ENCODE measurements at places on chromosomes 1 and 21. TPM values are rescaled to one million over a fixed set of nuclear protein-coding genes. Genes with fewer than 3 reads are reported as not detected.
A peak's percentile ranks its signal among the peaks of the same experiment; 100 is the strongest.

DNA sequence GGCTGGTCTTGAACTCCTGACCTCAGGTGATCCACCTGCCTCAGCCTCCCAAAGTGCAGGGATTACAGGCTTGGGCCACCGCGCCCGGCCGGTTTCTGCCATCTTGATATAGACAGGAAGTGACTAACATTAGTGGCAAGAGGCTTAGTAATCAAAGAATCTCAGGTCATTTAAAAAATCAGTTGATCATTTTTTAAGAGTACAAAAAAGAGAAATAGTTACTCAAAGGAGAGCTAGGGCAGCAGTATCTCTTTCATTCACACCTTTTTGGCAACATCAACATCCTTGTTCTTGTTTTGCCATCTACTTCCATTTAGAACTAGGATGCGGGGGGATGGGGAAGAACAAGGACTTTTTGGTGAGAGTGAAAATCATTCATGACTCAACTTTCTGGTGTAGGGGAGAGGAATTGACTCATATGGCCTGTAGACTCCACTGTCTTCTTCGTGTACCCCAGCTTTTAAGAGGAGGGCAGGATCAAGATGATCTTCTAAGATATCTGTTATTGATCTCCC, 8.8 kb downstream of the FCRLB start:
- peaks cover 5% of the 10 kb centered on the region for H3K27me3 ChIP-seq
- H3K4me1 ChIP-seq: peaks cover 43% of the 10 kb centered on the region
- peak overlapping the region; percentile 88 for H3K27ac ChIP-seq
- peak; percentile 56 for DNase-seq
- H3K36me3 ChIP-seq: no peaks in the 10 kb centered on the region
- H3K4me3 ChIP-seq: peak overlapping the region; percentile 20

GRCh38 chr1:21857840-21858670, 46.0 kb downstream of the LDLRAD2 start:
- H3K4me3 ChIP-seq: no peak overlapping the region
- no peaks in the 10 kb centered on the region for H3K27me3 ChIP-seq
- DNase-seq: no peak
- no peaks in the 10 kb centered on the region for H3K4me1 ChIP-seq
- no peak overlapping the region for H3K27ac ChIP-seq

GRCh38 chr1:153849487-153850185, 73.1 kb downstream of the GATAD2B start:
- no peaks in the 10 kb centered on the region for H3K27me3 ChIP-seq
- DNase-seq: peak; percentile 61
- peak overlapping the region; percentile 20 for H3K4me3 ChIP-seq
- peaks cover 16% of the 10 kb centered on the region for H3K36me3 ChIP-seq
- H3K4me1 ChIP-seq: peaks cover 42% of the 10 kb centered on the region

- peaks cover 32% of the 10 kb centered on the region for H3K4me1 ChIP-seq
- no peaks in the 10 kb centered on the region for H3K27me3 ChIP-seq
- no peak overlapping the region for H3K27ac ChIP-seq
- H3K4me3 ChIP-seq: no peak overlapping the region
- no peak for DNase-seq
These were observed 5.0 kb downstream of the SLC19A1 start for GRCh38 chr21:45537111-45537745.

DNA sequence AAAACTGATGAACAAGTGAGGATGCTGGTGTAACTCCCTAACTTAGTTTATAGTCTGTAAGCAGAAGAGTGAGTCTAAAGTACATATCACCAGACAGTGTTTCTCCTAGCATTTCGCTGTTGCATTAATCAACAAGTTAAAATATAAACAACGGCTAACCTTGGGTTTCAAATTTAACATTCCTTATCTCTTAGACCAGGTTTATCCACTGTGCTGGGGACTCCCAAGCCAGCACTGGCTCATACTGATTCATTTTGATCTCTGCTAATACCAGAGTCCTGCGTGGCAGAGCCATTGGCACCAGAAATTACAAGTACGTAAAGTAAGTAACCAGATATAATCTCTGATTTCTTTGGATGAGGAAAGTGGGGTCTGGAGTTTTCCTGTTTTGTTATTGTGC, at the start of gene FMO1:
TSS of gene FMO1 (plus strand) at position 193 of the 400 bp plus-strand sequence. CDS start 9,594 bp downstream, outside the sequence.
- H3K27ac ChIP-seq: no peak within 1 kb of the TSS
- no peaks in the 10 kb centered on the region for H3K36me3 ChIP-seq
- peaks cover 39% of the 10 kb centered on the region for H3K27me3 ChIP-seq
- H3K4me1 ChIP-seq: peaks cover 9% of the 10 kb centered on the region
- no peak within 1 kb of the TSS for H3K4me3 ChIP-seq

DNA sequence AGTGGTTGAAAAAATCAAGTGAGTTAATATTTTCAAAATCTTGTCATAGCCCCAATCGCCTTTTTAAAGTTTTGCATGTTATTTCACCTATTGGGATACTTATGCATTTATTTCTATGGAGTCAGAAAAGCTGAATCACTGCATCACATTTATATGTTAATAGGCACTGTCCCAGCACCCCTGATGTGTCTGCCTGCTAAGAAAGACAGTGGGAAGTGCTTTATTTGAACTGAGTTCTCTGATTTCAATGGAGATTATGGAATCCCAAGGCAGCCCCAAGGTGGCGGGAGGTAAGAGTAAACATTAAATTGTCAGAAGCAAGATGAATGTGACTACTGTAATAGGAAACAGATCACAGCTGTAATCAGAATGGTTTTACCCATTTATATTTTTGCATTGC, 2225.7 kb downstream of the NCAM2 start:
- no peak overlapping the region for H3K27ac ChIP-seq
- H3K27me3 ChIP-seq: no peaks in the 10 kb centered on the region
- DNase-seq: no peak
- H3K36me3 ChIP-seq: no peaks in the 10 kb centered on the region

GRCh38 chr1:95716097-95716496, 482.1 kb downstream of the RWDD3 start:
- no peak for DNase-seq
- no peak overlapping the region for H3K4me3 ChIP-seq
- H3K4me1 ChIP-seq: no peaks in the 10 kb centered on the region
- no peaks in the 10 kb centered on the region for H3K27me3 ChIP-seq
- no peak overlapping the region for H3K27ac ChIP-seq

DNA sequence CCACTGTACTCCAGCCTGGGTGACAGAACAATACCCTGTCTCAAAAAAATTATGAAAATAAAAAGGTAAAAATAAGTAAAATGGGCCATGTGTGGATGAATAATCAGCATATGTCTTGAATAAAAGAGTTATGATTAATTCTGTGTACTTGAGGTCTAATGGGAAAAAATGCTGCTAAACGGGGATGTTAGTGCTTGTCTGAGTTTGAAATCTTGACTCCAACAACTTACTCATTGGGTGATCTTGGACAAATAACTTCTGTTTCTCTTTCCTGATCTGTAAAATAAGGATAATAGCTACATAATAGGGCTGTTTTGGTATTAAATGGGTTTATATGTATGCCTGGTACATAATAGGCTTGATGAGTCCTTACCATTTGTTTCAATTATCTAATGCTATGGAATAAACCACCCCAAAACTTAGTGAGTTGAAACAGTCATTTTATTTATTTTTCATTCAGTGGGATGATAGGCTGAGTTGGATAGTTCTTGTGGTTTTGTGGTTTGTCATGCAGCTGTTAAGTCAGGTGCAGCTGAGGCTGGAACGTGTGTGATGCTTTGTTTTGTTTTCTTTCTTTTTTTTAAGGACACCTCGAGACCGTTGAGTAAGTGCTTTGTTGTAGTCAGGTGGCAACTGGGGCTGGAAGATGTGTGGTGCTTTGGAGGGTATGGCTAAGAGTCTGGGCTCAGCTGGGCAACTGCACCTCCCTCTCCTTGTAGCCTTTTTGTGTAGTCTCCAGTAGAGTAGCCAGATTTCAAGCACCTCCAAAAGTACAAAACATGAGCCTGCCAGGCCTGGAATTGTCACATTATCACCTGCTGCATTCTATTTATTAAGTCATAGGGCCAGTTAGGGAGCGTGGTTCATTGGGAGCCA, 4.9 kb downstream of the MDM4 start:
- DNase-seq: peak; percentile 73
- peak overlapping the region; percentile 85 for H3K27ac ChIP-seq
- H3K4me1 ChIP-seq: peaks cover 65% of the 10 kb centered on the region
- H3K4me3 ChIP-seq: peak overlapping the region; percentile 31

CHIA gene
- total RNA-seq: not detected

CCDC185 gene
- total RNA-seq: not detected

PRKAA2 gene
- total RNA-seq: not detected

MT1HL1 gene
- total RNA-seq: not detected

C1QC gene
- not detected for total RNA-seq
